ENCODE measurements at places on chromosomes 1 and 21.

GRCh38 chr1:14136152-14136763, 436.3 kb downstream of the PRDM2 start:
- no peak for DNase-seq

DNA sequence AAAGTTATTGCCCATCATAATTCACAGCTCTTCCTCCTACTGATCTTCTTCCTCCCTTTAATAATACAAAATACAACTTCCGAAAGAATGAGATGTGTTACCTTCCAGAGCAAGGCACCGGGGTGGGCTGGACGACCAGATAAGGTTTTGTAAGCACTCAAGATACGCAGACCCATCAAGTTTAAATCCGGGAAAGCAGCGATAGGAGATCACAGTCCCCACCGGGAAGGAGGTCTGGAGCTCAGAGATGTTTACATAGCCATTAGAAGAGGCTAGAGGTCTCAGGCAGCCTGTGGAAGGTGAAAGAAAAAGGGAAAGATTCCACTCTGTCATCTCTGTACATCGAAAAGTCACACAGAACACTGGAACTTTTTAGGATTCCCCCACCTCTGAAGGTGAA, 99.4 kb downstream of the SUSD4 start:
- no peak for DNase-seq

DNA sequence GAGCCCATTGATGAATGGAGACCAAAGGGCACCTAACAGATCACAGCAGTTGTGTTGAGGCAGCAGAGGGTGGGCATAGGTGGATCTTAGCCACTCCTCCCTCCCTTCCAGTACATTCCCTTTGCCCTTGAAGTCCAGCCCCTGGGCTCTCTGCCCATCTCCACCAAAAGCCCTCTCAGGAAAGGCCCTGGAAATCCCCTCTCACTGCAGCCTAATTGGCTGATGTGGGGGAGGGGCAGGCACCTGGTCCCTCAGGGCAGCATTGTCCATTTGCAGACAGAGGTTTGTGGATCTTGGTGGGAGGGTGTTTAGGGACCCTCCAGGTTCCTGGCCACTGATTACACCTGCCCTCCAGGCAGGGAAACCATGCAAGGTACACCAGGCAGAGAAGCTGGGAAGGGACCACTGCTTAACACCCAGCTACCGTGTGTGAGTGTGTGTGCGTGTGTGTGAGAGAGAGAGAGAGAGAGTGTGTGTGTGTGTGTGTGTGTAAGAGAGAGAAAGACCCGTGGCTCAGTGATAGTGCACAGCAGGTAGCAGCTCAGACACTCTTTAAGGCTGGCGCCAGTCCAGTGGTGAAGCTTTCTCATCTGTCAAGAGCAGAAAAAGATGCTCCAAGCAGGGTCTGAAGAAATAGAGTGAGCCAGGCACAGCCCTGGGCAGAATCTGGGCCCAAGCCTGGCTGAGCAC, 71.1 kb downstream of the MATN1 start:
- no peak for DNase-seq

GRCh38 chr1:225329041-225329440, 98.8 kb downstream of the LBR start:
- DNase-seq, result no peak

GRCh38 chr1:234148816-234149215, 224.4 kb upstream of the COA6 start:
- no peak for DNase-seq

- no peak for DNase-seq
Measured at GRCh38 chr1:180927348-180927747, 14.7 kb downstream of the KIAA1614 start.

GRCh38 chr1:87636198-87636892, 307.7 kb downstream of the LMO4 start:
- no peak for DNase-seq

GRCh38 chr1:236762410-236762809, 32.7 kb upstream of the MTR start:
- DNase-seq, result no peak

- DNase-seq, result no peak
Measured at GRCh38 chr1:184716158-184716557, 38.5 kb downstream of the EDEM3 start.

DNA sequence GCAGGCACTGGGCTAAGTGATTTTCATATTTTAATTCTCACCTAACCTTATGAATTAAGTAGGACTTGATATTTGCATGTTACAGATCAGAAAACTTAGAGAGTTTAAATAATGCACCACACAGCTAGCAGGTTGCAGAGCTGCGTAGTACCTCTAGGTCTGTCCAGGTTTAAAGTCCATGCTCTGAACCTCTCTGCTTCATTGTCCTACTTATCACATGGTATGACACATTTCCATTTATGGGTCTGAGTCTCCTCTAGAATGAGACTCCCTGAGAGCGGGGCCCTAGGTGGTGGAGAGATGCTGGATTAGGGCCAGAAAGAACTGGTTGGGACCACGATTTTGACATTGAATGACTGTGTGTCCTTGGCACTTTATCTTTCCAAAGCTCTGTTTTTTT, 102.5 kb upstream of the USP24 start:
- DNase-seq, result no peak

DNA sequence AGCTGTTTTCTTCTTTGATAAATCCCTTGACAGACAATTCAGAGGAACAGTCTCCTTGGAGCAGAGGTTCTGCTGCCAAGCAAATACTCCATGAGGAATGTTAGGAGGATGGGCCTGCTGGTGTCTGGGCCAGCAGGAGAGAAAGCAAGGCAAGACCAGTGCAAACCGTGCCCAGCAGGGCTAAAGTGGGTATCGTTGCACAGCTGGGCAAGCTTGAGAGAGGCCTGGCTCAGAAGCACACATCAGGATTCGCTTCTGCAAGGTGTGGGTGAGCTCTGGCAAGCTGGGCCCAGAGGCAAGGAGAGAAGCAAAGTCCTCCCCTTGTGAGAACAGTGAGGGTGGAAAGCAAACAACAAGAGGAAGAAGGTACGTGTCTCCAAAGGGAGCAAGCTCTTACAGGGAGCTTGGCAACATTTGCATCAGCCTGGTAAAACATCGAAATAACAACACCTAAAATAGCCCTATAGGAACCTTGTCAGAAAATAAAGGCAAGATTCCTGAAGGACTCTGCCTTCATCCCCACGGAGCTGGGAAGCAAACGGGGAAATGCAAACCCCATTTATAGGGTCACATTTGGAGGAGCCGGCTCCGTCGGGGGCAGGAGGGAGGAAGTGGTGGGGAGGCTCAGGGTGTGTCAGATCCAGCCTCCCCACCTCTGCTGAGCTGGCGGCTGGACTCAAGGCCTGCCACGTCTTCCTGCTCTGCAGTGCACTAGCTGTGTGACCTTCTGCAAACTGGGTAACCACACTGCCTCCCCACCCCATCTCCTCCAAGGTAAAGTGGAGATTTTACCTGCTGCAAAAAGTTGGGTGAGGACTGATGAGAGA, 62.3 kb upstream of the HIVEP3 start:
- no peak for DNase-seq

DNA sequence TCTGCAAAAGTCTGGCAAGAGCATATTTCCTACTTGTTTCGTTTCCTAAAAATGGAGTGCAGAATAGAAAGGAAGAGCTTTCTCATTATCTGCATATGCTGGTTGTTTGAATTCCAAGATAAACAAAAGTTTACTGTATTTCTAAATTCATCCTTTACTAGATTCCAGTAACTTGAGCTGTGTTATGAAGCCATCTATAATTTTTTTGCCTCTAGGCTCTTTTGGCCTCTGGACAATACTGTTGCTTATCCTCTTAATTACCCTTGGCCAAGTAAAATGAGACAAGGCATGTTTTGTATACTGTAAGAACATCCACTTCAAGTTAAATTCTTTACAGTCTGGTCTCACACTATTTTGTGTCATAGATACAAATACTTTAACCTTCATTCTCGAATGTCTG, 45.6 kb upstream of the HFM1 start:
- DNase-seq, result no peak

- no peak for DNase-seq
Measured at GRCh38 chr21:46061950-46062349, 36.0 kb upstream of the COL6A2 start.

DNA sequence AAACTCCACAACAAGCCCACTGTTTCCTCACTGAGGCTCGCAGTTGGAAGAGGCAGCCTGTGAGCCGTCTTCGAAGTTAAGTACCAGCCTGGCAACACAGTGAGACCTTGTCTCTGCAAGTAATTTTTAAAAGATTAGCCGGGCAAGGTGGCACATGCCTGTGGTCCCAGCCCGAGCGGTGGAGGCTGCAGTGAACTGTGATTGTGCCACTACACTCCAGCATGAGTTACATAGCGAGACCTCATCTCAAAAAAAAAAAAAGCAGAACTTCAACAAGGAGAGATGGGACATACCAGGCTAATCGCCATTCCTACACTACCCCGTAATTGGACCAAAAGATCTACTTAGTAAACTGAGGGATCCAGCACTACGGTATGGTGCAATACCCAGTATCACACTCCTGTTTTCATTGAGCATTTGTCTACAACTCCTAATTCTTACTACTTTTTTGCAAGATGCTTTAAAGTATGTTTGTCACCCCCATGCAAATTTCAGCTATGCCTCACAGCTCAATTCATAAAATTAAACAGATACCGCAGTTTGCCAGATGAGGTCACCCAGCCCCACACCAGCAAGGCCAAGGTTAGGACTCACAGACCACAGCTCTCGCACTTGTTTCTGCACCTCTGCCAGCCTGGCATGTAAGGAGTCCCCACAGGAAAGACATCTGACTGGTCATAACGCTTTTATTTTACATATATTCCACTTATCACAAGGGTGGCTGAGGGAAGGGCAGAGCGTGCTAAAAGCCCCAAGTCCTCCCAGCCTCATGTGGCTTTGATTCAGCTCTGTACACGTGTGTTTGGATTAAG, 21.0 kb downstream of the SDE2 start:
- no peak for DNase-seq

Measured in T-helper 9 cell (primary cell).